Tibial nerve (tissue), 4 donors: ENCODE measurements at places on chromosomes 11 and 22.
A peak's percentile ranks its signal among the peaks of the same experiment; 100 is the strongest.

DNA sequence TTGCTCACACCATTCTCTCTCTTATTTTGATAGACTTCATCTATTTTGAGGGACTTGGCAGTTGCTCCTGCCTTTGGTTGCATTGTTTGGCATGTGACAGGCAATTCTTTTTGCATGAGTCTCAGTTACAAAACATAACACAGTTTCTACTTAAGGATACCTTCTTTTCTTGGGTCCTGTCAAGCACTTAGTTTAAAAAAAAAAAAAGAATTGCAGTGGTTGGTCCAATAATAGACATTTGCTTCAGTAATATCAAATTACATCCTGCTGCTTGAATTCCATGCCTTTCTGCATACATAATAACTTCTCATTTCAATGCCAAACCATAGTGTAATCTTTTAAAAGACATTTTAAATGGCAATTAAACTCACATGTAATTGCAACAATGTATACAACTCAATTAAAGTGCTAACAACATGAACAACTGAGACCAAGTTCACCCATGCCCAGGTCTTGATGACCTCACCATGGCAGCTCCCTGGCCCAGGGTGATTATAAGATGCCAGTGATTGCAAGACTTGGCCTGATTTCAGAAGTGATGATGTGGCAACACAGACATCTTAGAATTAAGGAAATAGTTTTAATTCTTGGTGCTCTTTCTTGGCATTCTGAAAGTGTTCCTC lies 32.2 kb upstream of the PLET1 start:
- peak; percentile 63 for DNase-seq

GRCh38 chr11:42596576-42597145 lies 715.1 kb upstream of the API5 start:
- DNase-seq: no peak

DNA sequence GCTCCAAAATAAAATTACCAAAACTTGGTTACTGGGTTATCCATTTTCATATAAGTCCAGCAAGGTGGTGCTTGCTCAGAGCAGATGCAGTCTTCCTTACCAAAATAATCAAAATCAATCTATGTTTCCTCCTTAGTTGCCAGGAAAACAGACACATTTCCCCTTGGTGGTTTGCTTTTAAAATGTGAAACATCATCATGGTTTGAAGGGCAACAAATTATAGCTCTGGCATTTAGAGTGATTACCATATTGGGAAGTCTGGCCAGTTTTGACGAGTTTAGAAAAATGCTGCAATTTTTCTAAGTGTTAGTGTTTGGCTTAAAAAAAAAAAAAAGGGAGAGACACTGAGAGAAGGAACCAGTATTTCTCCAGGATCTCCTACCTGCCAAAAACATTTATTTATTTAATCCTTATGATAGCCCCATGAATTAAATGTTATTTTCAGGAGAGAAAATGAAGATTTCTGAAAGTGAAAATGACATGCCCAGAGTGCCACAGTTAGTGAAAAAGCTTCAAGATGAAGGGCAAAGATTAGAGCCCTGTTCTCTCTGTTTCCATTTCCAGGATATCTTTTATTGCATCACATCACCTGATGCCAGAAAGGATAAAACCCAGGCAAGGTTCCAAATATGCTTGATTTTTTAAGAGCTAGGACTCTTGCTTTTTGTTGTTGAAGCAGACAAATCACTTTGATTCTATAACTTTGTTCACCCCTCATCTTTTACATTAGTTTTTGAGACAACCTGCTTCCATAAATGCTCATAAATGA lies 29.6 kb upstream of the TBCEL start:
- DNase-seq: no peak

DNA sequence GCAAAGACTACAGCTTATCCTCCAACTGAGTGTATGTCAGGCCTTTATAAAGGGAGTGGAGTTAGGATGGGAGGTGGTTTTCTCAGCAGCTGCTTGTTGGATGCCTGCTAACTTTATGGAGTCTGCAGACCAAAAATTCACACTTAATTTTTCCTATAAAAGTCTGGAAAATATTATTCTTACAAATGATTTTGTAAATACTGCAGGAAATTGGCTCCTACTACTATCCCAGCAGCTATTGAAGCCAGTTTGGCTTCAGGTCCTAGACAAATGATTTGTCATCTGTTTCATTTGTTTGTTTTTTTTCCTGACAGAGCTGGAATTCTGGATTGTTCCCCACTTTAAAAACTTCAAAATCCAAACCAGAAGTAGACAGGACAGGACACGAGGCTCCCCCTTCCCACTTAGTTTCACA lies 292.5 kb downstream of the TMEM135 start:
- DNase-seq: no peak

GRCh38 chr22:22745225-22746060 lies 101.0 kb downstream of the GGTLC2 start:
- no peak for DNase-seq

DNA sequence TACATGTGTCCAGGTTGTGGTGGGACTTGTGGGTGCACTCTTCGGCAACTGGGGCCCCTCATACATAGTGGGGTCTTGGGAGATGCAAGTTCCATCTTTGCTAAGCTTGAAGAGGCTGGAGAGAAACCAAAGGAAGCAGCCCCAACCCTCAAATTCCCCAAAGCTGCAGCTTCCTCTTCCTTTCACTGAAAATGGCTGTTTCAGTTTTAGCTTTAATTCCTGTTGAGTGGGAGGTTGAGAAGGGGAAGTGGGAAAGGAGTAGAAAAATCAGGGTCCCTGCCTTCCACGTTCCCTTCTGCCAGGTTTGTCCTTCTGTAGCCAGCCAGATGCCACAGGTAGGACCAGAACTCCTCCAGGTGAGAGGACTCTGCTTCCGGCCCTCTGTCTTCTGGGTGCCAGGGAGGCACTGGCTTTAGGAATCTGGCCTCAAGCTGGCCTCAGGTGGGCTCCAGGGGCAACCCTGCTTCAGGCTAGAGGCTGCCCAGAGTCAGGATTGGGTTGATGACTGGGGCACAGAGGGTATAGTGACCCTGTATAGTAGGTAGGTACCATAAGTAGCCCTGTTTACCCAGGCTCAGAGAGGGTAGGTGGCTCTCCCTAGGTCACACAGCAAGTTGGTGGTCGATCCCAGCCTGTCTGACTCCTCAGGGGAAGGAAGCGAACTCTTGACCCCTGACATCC lies 16.2 kb downstream of the P2RY6 start:
- DNase-seq: no peak

DNA sequence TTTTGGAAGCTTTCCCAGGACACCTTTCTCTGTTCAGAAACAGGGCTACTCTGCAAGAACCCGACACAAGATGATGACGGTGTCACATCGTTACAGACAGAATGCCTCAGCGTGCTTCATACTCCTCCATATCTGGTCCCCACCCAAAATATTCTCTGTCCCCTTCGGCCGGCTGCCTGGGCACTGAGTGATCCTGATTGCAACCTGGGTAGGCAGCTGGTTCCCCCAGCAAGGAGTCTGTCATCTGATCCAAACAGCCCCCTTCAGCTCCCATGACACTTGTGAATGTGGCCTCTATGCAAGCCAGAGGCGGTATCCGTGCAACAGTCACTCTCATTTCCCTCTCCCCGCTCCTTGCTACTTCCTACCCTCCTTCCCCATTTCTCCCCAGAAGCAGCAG lies 431.7 kb upstream of the B3GAT1 start:
- DNase-seq: no peak

- no peak for DNase-seq
Measured at GRCh38 chr11:396948-397548, 3.0 kb downstream of the PKP3 start.

- peak; percentile 67 for DNase-seq
Measured at GRCh38 chr11:1458340-1459218, 28.0 kb downstream of the MOB2 start.

- DNase-seq: no peak
Measured at GRCh38 chr11:41056892-41057569, 402.4 kb downstream of the LRRC4C start.

GRCh38 chr22:49302150-49302460 lies 525.6 kb downstream of the BRD1 start:
- DNase-seq: no peak

- no peak for DNase-seq
Measured at GRCh38 chr11:104098555-104098954, 62.1 kb downstream of the DDI1 start.

DNA sequence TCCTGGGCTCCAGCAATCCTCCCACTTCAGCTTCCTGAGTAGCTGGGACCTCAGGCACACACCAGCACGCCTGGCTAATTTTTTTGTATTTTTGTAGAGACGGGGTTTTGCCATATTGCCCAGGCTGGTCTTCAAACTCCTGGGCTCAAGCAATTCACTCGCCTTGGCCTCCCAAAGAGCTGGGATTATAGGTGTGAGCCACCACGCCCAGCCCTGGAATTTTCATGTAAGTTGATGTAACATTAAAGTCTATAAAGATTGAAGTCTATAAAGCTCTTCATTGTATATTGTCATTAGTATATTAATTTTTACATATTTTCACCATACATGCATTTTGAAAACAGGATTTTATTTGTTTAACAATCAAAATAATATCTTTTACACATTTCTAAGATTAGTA lies 12.5 kb upstream of the DDX17 start:
- DNase-seq: no peak

- DNase-seq: no peak
Measured at GRCh38 chr11:134399293-134399654, 12.8 kb downstream of the B3GAT1 start.

DNA sequence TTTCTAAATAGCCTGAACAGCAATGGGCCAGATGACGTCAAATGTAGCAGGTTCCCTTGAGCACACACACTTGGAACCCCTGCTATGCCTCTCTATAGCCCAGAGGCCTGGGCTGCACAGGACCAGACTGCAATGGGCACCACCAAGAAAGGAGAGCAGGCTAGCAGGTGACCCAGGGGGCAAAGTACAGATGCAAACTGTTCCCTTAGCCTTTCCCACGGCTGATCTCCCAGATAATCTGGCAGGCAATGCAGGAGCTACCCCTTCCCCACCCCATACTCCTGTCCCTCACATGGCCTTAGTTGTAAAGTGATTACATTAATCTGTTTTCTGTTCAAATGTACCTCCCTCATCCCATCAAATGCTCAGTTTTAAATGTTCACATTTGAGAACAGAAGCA lies 41.3 kb downstream of the SMCO4 start:
- DNase-seq: no peak

DNA sequence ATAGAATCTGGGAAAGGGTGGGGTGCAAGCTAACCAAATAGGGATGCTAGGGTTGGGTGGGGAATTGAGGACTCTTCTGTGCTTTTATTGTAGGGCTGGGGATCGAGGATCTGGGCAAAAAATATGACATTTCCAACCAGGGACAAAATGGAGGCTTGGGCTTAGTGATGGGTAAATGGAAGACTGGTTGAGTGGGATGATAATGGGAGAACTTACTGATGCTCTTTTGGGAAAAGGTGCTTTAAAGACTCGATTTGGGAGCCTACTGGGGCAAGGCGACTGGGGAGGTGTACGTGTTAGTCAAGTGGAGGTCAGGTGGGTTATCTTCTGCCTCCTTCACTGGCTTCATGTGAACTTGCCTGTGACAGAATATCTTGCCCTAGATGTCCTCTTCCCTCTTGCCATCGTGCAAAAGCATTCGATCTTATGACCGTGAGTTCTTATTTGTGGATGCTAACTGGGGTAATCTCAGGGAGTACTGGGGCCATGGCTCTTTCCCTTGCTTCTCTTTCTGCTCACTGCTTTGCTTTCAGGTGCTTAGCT lies 10.4 kb upstream of the RBM4 start:
- no peak for DNase-seq

GRCh38 chr11:122864386-122865115 lies 18.0 kb upstream of the JHY start:
- no peak for DNase-seq
